ENCODE measurements at places on chromosomes 16 and 17.

GRCh38 chr17:80360396-80360795 is 54.6 kb upstream of the ENDOV start:
- no peak for DNase-seq

GRCh38 chr17:73620414-73620813 is 23.8 kb downstream of the SDK2 start:
- DNase-seq, result no peak

DNA sequence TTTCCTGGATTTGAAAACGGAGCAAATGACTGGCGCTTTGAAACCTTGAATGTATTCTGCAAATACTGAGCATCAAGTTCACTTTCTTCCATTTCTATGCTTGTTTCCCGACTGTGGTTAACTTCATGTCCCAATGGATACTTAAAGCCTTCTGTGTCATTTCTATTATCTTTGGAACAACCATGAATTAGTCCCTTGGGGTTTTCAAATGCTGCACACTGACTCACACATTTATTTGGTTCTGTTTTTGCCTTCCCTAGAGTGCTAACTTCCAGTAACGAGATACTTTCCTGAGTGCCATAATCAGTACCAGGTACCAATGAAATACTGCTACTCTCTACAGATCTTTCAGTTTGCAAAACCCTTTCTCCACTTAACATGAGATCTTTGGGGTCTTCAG is 32.3 kb downstream of the BRCA1 start:
- DNase-seq, result no peak

DNA sequence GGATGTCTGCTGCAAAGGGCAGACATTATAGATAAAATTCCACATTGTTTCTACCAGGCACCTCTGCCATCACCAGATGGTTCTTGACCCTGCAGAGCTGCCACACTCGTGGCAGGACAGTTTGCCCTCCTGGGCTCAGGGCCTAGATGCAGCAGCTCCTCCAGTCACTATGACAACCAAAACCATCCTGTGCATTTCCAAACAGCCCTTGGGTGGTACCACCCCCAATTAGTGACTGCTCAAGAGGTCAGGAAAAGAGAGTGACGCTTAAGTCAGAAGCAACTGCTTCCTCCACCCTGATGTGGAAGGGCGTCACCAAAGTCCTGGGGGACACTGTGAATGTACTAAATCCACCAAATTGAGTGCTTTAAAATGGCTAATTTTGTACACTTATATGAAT is 109.2 kb downstream of the C16orf95 start:
- DNase-seq, result no peak

DNA sequence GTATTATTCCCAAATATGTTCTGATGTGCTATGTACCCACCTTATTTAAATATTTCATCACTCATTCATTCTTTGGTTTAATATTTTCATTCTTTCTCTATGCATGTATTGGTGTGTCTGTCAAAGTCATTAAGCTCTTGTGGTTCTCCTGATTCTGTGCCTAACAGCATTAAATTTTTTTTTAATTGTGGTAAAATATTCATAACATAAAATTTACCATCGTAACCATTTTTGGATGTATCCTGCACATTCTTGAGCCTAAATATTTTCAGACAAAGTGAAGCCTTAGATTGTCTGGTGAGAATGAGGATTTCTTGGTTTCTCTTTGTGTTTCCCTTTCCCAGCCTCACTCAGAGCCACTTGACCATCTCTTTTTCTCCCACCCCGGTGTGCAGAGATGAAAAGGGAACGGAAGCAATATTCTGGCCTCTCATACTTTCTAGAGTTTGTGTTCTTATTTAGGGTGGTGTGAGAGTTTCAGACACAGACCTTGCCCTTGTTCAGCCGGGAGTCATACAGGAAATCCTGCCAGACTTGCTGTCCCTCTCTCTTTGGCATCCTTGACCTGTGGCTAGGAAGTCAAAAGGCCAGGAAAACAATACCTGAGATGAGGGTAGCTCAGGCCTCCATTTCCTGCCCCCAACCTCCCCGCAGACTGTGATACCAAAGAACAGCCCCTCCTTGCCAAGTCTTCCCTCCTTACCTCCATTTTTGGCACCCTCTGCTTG is 4.9 kb downstream of the CCL5 start:
- DNase-seq, result no peak

DNA sequence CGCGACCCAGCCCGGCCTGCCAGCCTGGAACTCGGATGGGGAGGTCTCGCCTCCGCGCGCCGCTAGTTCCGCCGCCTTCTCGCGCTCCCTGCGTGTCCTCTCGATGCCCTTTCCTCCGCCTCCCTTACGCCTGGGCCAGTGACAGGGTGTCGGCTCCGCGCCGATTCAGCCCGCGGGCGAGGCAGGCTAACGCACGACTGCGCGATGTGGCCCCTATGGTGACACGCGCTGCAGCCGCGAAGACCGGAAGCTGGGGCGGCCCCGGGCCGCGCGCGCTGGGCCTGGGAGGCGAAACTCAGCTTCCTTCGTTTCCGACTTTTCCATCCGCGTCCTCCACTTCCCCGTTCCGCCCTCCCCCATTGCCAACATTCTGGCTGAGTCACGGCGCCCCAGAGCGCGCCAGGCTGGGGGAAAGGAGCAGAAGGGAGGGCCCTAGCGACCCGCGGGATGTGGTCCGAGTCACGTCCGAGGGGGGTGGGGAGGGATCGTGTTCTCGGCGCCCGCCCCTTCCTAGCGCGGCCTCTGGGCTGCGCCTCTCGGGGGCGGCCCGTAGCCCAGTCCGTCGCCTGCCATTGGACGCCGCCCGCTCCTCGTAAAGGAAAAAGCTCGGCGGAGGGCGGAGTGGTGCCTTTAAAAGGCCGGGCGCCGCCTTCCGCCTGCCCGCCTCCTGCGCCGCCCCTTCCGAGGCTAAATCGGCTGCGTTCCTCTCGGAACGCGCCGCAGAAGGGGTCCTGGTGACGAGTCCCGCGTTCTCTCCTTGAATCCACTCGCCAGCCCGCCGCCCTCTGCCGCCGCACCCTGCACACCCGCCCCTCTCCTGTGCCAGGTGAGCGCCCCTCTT is at the start of gene ALDOA:
ALDOA (plus strand) TSS at position 659 of the 841 bp plus-strand sequence. CDS start 1,138 bp downstream, outside the sequence.
- peak; percentile 95 for DNase-seq

- no peak for DNase-seq
These were observed 7.0 kb upstream of the TMEM92 start for GRCh38 chr17:50267074-50267841.

DNA sequence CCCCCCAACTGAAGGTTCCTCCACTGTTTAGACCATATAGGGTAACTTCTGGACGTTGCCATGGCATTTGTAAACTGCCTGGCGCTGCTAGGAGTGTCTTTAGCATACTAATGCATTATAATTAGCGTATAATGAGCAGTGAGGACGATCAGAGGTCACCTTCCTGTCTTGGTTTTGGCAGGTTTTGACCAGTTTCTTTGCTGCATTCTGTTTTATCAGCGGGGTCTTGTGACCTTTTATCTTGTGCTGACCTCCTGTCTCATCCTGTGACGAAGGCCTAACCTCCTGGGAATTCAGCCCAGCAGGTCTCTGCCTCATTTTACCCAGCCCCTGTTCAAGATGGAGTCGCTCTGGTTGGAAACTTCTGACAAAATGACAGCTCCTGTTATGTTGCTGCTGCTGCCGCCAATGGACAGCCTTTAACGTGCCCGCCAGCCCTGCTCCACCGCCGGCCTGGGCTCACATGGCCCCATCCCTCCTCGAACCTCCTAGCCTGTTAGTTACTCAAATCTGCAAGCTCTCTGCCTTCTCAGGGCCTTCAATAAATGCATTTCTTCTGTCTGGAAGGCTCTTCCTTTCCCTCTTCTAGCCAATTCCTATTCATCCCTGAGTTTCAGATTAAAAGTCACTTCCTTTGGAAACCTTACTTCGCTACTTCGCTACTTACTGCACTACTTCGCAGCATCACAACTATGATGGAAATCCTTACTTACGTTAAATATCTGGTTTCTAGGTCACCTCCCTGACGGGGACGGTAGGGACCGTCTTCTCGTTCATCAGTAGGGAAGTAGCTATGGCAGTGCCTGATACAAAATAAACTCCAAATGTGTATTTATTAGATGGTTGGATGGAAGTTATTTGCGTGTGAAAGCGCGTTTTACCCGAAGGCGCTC is 640 bp upstream of the NAGLU start:
- no peak for DNase-seq

- no peak for DNase-seq
These were observed 25.8 kb upstream of the STH start for GRCh38 chr17:45973099-45973780.

DNA sequence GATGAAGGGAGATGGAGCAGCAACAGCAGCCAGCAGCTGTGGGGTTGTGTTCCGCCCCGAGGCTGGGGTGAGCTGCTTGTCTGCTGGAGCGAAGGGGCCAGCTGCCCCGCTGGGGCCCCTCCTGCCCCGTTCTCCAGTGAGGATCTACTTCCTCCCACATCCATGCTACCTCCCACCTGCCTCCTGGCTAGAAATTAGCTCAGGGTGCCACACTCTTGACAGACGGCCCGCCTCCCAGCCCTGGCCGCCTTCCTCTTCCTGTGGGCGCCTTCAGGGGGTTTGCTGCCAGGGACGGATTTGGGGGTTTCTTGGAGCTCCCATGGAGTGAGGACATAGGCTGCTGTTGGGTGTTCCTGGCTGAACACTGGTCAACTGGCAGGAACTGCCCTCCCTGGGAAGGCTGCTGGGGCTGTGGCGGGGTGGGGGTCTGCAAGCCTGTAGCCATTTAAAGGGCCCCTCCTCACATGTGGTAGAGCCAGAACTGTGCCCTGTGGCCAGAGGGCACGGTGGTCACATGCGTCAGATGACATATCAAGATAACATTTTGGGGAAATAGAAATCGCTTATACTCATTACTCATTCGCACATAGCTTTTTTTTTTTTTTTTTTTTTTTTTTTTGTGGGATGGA is 13.1 kb downstream of the TBC1D24 start:
- DNase-seq, result no peak

DNA sequence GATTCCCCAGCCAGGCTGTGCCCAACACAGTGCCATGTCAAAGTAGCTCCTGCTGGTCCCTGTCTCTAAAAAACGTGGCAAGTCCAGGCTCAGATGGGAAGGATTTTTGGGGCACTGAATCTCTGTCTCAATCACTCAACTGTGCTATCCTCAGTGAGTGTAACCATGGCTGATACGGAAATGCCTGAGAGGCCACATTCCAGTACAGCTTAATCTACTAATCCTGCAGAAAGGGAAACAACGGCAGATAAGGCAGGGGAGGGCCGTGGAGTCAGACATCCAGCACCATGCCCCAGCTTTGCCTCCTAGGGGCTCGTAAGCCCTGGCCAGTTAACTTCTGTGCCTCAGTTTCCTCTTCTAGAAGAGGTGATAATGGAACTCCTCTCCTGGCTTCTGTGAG is 251.7 kb downstream of the CPPED1 start:
- no peak for DNase-seq
